ENCODE measurements at places on chromosomes 4 and X.

DNA sequence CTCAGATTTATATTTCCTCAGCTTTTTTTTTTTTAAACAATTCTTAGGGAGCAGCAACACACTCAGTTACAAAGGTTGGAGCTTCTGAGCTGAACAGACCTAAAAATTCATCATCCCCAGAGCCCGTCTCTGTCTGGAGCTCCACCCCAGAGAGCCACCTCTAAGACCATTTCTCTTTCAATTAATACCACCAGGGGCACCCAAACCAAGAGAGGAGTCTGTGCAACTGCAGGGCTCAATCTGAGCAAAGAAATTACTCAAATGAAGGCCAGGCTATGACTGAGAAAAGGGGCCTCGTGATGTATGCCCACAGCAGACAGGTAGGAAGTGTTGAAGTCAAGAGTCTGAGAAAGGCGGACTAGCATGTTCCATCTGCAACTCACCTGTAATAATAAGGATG, 95.5 kb downstream of the C4orf51 start:
- DNase-seq = no peak

GRCh38 chr4:951186-951585, 18.9 kb downstream of the TMEM175 start:
- DNase-seq = peak; percentile 5

- DNase-seq = no peak
Measured at GRCh38 chrX:36218801-36219200, 299.3 kb downstream of the CFAP47 start.

DNA sequence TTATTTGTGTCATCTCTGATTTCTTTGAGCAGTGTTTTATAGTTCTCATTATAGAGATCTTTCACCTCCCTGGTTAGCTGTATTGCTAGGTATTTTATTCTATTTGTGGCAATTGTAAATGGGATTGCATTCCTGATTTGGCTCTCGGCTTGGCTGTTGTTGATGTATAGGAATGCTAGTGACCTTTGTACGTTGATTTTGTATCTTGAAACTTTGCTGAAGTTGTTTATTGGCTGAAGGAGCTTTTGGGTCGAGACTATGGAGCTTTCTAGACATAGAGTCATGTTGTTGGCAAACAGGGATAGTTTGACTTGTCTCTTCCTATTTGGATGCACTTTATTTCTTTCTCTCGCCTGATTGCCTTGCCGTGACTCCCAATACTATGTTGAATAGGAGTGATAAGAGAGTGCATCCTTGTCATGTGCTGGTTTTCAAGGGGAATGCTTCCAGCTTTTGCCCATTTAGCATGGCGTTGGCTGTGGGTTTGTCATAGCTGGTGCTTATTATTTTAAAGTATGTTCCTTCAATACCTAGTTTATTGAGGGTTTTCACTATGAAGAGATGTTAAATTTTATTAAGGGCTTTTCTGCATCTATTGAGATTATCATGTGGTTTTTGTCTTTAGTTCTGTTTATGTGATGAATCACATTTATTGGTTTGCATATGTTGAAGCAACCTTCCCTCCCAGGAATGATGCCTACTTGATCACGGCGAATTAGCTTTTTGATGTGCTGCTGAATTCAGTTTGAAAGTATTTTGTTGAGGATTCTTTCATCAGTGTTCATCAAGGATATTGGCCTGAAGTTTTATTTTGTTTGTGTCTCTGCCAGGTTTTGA, 72.7 kb upstream of the BOD1L1 start:
- no peak for DNase-seq

DNA sequence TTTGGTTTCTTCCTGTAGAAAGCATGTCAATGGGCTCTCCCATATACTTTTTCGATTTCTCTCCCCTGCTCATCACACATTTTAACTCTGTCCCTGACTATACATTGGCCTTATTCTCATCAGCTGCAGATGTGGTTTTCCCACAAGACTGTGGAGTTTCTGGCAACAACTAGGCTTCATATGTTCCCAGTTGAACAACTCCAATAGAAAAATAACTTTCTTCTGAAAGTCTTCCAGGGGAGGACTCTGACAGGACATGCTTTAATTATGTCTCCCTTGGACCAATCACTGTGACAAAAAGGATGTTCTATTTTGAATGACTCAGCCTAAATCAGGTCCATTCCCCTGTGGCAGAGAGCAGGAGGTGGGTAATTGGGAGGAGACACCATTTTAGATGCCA, 28.1 kb downstream of the SPANXC start:
- no peak for DNase-seq

DNA sequence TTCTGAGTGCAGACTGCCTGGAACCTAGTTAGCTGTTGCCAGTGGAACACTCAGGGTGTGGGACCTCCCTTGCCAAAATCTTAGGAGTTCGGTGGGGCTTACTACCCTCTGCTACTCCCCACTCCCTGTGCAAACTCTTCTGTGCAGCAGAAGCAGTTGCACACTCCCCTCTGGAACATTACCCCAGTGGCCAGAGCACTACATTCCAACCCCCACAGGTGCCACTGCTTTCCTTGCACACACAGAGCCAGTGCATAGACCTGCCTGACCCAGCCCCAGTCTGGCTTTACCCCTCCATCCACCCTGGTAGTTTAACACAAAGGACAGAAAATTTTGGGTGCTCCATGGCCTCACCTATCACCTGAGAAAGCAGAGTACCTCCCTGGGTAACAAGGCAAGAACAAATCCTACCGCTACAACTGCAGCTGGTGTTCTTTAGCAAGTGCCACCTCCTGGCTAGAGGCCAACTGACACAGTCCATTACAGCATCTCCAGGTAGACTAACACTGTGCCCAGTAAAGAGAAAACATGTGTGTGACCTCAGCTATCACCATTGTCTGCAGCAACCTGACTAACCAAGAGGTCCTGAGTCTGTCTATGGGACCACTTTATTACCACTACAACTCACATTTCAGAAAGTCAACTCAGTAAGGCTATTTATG, 11.5 kb upstream of the RASSF6 start:
- no peak for DNase-seq

GRCh38 chr4:109301651-109302360, 652 bp downstream of the COL25A1 start:
- DNase-seq = peak; percentile 40

GRCh38 chrX:23365541-23365940, 30.9 kb downstream of the PTCHD1 start:
- DNase-seq = no peak

GRCh38 chr4:53194727-53195126, 171.1 kb downstream of the SCFD2 start:
- no peak for DNase-seq

GRCh38 chr4:36348403-36348938, 67.1 kb downstream of the DTHD1 start:
- DNase-seq = no peak

DNA sequence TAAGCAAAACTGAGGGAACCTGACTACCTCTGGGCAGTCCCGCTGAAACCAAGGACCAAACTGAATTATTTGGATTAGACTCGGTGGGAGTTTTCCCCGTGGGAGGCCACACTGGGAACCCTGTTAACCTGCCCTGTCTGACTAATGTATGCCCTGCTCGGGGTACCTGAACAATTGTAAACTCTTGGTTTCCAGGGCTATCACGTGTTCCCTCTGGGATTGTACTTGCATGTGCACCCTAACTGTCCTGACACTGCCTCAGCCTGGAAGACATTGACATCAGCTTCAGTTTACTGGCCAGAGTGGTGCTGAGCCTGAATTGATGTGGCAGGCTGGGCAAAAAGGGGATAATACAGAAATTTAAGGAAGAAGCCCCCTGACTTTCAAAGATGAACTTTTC, 20.1 kb upstream of the ZNF41 start:
- no peak for DNase-seq

DNA sequence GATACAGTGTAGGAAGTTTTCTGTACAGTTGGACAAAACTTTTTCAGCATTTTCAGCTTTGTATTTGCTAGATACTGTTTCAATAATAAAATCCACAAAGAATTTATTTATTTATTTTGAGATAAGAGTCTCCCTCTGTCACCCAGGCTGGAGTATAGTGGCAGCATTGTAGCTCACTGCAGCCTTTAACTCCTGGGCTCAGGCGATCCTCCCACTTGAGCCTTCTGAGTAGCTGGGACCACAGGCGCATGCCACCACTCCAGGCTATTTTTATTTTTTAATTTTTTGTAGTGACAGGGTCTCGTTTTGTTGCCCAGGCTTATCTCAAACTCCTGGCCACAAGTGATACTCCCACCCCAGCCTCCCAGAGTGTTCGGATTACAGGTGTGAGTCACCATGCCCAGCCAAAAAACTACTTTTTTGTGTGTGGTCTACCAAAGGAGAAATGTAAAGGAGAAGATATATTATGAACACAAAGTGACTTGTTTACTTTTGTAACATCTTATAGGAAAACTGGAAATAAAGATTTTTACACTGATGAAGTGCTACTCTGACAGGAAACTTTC, 13.0 kb upstream of the SOWAHD start:
- no peak for DNase-seq

GRCh38 chrX:44157858-44158257, 184.7 kb upstream of the NDP start:
- DNase-seq = no peak

DNA sequence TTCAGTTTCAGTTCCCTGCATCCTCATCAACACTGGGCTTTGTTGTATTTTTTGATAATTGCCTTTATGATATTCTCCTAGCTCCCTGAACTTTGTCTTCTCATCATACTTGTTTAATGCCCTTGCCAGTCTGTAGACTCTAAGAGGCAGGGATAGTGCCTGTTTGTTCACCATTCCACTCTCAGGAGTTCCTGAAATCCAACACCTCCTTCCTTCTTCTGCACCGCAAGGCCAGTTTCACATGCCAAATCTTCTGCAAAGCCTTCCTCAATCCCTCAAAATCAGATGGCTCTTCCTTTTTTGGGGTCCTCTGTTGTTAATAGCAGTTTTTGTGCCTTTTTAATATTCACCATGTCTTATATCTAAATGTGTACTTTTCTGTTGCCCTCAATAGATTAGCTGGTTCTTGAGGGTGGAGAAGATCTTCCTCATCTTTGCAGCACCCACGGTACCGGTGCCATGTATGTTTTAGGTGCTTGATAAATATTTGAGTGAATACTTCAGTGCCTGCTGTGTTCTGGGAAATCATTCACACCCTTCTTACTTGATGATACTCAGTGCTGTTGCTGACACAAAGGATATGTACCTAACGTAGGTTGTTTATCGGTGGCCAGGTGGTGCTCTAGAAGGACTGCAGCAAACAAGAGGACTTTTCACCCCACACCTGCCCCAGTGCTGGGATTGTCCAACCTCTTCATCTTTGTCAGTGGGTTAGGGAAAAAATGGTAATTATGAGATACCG, 85.3 kb upstream of the LIMCH1 start:
- DNase-seq = no peak

DNA sequence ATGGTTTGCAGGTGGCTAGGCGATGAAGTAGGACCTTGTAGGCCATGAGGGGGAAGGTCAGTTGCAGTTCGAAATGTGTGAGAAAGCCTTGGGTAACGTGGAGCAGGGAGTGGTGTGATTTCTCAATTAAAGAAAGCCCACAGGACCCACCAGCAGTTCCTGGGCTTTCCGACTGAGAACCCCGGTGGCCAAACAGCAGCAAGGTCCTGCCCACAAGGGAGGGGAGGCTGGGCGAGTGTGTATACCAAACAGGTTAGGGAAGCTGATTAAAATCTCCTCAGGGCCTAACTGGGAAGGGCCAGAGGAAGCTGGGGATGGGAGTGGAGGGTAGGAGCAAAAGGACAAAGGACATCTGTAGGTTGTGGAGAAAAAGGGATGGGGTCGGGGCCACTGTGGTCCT, 2.4 kb downstream of the ATP6AP1 start:
- no peak for DNase-seq

GRCh38 chr4:41815473-41815872, 66.9 kb upstream of the PHOX2B start:
- no peak for DNase-seq

DNA sequence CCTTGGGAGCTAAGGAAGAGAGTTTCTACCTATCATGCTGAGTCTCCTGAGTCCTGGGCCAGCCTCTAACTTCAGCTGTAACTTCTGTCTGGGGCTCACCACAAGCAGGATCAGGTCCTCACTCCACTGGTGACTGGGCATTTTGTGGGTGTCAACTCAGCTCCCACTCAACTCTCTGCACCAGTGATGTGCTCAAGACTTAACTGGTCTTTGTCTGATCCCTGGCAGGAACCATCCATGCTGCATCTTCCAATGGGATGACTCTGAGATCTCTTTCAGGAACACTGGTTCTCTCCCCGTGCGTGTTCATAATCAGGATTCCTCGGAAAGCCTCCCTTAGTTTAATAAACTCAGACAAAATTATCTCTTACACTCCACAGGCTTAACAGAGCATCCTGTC, 82.3 kb downstream of the COMMD8 start:
- no peak for DNase-seq

- DNase-seq = no peak
Measured at GRCh38 chr4:8870647-8871416, 807 bp downstream of the HMX1 start.

- no peak for DNase-seq
Measured at GRCh38 chrX:132411310-132411977, 77.4 kb downstream of the MBNL3 start.

DNA sequence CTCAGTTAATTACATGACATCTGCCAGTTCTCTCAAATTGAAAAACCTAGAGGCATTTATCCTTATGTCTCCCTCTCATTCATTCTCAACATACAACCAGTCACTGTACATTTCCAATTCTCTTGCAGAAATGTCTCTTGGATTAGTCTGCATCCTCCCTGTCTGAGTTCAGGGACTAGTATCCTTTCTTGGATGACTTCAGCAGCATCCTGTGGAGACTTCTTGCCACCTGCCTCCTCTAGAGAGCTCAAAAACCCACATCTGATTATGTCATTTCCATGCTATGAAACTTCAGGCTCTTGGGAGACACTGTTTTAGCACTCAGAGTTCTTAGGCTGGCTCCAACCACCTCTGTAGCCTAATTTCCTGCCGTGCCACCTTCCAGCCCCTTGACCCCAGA, 515.1 kb upstream of the DIPK2B start:
- no peak for DNase-seq

GRCh38 chrX:111431001-111431400, 19.0 kb upstream of the DCX start:
- no peak for DNase-seq

- DNase-seq = no peak
Measured at GRCh38 chrX:149829751-149830191, 48.0 kb downstream of the MAGEA9 start.

- no peak for DNase-seq
Measured at GRCh38 chr4:80215449-80216052, 18.2 kb downstream of the PRDM8 start.

DNA sequence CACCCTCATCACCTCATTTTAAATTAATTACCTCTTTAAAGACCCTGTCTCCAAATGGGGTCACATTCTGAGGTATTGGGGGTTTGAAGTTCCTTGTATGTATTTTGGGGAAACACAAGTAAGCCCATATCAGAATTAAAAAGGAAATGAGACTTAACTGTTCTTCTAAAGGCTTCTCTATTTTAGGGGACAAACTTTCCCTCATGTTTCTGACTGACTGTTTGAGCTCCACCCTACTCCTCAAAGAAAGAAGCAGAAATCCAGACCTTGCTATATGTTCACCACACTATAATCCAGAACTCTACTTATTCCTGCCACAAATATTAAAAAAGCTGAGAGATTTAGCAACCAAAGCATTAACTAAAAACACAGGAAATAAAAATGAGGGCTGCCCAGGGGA, 258.8 kb downstream of the ARHGAP24 start:
- DNase-seq = no peak

- DNase-seq = peak; percentile 21
Measured at GRCh38 chr4:134132086-134132783, 69.4 kb downstream of the PABPC4L start.

Data from HAP-1 (cell line).